ENCODE measurements at places on chromosomes 6 and 20.

- no peak for DNase-seq
These were observed 7.5 kb upstream of the IFNGR1 start for GRCh38 chr6:137226697-137227096.

DNA sequence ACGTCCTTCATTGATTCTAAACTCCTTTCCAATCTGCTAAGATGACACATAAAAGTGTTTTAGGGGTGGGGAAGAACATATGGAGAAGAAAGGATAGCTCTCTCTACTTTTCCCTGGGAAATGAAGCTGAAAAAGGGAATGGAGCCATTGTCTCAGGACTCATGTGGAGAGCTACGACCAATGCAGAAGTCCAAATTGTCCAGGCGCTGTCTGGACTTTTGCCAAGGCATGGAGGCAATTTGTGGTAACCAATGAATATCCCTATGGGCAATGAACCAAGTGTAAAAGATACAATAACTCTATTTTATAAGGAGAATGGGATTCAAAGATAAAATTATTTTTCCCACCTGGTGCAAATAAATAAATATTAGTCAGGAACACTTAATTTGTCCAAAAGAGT is 16.1 kb downstream of the FBXL4 start:
- DNase-seq: no peak

DNA sequence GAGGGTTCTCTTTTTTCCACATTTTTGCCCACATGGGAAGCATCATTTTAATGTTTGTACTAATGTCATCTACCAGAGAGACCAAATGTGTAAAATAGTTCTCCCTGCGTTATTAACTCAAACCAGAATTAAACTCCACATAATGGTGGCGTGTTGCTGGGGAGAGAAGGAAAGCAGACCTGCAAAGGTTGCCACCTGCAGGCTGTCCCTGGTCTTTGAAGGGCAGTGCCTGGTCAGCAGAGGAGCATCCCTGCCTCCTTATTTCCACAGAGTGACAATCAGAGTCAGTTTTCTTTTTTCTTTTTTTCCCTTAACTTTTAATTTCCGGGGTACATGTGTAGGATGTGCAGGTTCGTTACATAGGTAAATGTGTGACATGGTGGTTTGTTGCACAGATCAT is 214.5 kb downstream of the TBX18 start:
- no peak for DNase-seq

DNA sequence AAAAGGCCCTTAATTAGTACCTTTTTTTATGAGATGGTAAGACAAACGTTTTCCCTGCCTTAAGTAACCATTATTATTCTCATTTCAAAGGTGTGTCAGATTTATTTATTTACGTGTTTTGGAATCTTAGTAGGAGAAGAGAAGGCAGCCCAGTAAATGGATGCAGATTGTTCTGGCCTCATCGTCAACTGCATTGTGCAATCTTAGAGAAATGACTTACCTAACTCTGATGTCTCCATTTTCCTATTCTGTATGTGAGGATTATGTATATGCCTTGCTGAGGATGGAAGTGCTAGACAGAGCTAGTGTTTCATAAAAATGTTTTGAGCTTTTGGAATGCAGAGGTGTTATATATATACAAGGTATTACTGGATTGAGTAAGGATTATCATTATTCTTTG is 97.0 kb upstream of the JAG1 start:
- DNase-seq: no peak

- no peak for DNase-seq
These were observed 9.2 kb downstream of the LY86 start for GRCh38 chr6:6597682-6598081.

GRCh38 chr6:28635547-28636158 is 110.0 kb downstream of the GPX5 start:
- no peak for DNase-seq

DNA sequence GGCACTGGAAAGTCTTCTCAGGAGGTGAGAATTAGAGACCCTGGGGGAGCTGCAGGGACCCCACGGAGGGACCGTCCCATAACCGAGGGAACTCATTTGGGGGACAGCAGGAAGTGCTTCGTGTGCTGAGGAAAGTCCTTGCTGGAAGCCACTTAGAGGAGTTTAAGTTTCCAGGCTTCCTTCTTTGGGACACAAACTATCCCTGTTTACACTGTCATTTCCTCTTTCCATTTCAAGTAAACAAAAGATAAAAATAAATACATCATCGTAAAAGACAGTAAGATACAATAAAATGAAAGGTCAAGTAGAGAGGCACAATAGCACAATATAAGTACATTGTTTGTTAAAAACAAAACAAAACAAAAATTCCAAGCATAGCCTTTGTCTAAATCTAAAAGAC is 101.2 kb downstream of the TTLL2 start:
- DNase-seq: no peak

DNA sequence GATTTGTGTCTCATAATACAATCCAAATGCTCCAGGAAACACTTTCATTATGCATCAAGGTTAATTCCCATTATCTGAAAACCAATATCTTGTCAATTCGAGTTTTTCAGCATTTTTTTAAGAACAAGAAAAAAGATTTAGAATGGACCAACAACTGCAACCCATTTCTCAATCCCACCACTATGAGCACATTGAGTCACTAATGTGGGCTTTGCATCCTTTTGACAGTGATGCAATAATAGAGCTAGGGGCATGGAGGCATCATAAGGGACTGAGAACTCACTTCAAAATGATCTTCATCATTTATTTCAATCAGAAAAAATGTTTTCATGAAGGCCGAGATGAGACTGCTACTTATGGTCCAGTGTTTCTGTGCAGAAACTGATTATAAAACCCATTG is 74.8 kb upstream of the DEFB112 start:
- no peak for DNase-seq

- DNase-seq: no peak
These were observed 1.3 kb upstream of the CST1 start for GRCh38 chr20:23752019-23752418.

DNA sequence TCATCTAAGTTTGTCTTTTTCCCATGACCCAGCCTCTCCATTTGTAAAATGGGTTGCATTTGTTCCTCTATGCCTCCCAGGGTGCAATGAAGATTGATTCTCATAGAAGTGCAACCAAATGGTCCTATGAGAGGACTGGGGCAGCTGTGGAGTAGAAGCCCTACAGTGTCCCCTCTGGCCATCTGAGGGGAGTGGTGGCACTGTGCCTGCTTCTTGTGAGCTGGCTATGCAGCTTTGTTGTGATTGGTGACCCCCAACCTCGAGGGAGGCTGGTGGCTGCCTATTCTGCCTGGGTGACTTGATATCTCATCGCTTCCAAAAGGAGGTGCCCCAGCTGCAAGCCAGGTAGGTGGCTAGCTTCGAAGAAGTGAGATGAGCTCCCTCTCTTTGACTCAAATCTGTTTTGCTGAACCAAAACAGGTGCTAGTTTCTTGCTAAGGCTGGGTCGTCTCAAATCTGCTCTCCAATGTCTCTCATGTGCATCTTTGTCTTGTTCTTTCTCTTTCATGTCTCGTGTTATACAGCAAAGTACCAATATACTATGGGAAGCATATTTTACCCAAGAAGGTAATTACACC is 33.9 kb downstream of the TXLNB start:
- DNase-seq: no peak

- no peak for DNase-seq
These were observed 20.8 kb upstream of the RSPO4 start for GRCh38 chr20:1022871-1023270.

- no peak for DNase-seq
These were observed 49.4 kb downstream of the PYGB start for GRCh38 chr20:25297141-25297905.

DNA sequence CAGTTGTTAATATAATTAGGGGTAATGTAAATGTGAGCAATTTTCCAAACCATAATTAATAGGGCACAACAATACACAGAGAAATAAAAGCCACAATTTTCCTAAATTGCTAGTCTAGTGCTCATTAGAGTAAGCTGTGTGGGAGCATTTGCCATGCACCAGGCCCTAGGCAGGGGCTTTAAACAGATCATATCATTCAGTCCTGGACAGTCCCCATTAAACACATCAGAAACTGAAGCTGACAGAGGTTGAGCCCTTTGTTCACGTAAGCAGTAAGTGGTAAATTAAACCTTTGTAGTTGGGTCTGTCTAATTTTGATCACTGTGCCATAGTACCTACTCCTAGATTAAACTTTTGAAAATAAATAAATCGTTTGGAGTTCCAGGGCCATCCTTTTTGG is 931.1 kb downstream of the C6orf118 start:
- no peak for DNase-seq

GRCh38 chr20:12660918-12661317 is 347.9 kb upstream of the SPTLC3 start:
- no peak for DNase-seq

- DNase-seq: no peak
These were observed 54.3 kb upstream of the BMP6 start for GRCh38 chr6:7671581-7671980.

- DNase-seq: no peak
These were observed 691 bp downstream of the ASF1A start for GRCh38 chr6:118894425-118895260.

Data from SHP77 treated with DMSO at 0.1 percent for 48 hours (cell line).